ENCODE measurements at places on chromosomes 3 and 15.

DNA sequence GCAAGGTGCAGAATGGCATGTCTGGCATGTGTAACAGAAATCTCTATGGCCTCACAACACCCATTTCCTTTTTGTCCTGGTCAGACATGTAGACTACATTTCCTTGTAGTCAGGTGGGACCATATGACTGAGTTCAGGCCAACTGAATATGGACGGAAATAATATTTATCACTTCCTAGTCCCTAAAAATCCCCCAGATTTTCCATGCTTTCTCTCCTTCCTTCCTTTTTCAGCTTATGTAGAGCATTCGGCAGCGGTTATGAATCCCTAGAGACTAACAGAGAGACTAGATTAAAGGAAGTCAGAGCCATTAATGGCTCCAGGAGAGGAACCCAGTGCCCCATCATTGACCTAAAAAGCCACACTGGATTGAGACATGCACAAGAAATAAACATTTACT lies 35.8 kb downstream of the SLC9A9 start:
- DNase-seq, result no peak

DNA sequence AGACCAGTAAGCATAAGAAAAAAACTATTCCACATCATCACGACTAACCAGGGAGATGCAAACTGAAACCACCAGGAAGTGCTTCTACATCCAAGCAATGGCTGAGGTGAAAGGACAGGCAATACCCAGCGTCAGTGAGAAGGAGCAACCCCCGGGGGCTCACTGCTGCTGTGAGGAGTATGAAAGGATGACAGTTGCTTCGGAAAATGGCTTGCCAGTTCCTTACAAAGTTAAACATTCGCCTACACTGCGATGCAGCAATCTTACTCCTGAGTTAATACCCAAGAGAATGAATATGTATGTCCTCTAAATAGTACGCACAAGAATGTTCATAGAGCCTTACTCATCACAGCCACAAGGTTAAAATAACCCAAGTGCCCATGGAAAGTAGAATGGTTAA lies 13.3 kb upstream of the PLXNA1 start:
- no peak for DNase-seq

- DNase-seq, result no peak
Measured at GRCh38 chr15:71999807-72000206, 118.1 kb downstream of the MYO9A start.

GRCh38 chr3:150447631-150448465 lies 39.8 kb downstream of the TSC22D2 start:
- no peak for DNase-seq

GRCh38 chr3:127171320-127171719 lies 21.6 kb upstream of the PRR23E start:
- no peak for DNase-seq
